Kidney (tissue), 22 donors: ENCODE measurements at places on chromosomes 12 and 14. TPM values are rescaled to one million over a fixed set of nuclear protein-coding genes. Genes with fewer than 3 reads are reported as not detected.

DNA sequence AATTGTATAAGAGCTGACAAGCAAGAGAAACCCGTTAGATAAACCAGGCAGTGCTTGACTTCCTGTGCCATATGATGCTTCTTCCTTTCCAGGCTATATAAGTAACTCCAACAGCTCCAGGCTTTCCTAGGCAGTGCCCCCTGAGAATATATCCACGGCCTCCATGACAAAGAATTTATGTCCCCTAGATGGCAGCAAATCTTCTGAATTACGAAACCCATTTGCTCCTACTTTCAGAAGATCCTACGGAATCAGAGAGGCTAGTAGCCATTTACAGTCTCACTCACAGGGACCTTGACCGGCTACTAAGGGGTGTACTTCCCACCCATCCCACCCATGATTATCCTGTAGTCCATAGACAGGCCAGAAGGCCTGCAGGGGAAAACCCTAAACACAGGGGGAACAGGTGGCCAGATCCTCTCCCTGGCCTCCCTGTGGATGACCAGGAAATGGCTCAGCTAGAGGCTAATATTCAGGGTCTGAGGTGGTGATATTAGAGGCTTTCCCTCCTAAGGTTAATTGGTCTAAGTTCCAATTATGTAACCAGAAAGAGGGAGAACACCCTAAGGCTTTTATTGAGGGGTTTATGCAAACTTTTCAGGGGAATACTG, 77.2 kb upstream of the DCD start:
- H3K27ac ChIP-seq: no peak overlapping the region
- H3K4me3 ChIP-seq: no peak overlapping the region
- H3K27me3 ChIP-seq: no peaks in the 10 kb centered on the region
- peak; percentile 60 for DNase-seq

AMN1 gene
- 12.5 TPM for total RNA-seq

DNA sequence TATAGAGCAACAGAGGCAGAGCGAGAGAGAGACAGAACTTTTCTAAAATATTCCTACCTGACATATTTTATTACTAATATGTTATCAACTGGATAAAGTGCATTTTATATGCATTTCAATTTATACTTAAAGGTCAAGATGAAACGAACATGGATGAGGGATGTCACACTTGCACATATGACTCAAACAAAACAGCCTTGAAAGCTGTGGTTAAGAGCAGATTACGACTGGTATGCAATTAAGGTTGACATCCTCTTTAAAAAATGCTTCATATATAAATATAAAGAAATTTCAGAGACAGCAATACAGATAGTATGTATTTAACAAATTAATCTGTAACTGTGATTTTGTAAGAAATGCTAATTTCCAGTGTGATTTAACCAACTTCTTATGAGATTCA, 52.5 kb downstream of the LMO3 start:
- H3K36me3 ChIP-seq: no peaks in the 10 kb centered on the region
- H3K27ac ChIP-seq: no peak overlapping the region
- no peaks in the 10 kb centered on the region for H3K27me3 ChIP-seq
- no peaks in the 10 kb centered on the region for H3K4me1 ChIP-seq
- no peak overlapping the region for H3K4me3 ChIP-seq
- DNase-seq: no peak

PIGH gene
- 31.7 TPM for total RNA-seq

- no peak overlapping the region for H3K27ac ChIP-seq
- DNase-seq: no peak
- H3K27me3 ChIP-seq: no peaks in the 10 kb centered on the region
- no peak overlapping the region for H3K4me3 ChIP-seq
- no peaks in the 10 kb centered on the region for H3K36me3 ChIP-seq
Measured at GRCh38 chr12:62886796-62887195, 48.2 kb downstream of the PPM1H start.

GRCh38 chr14:105484069-105484996, 2.4 kb upstream of the CRIP1 start:
- H3K27me3 ChIP-seq: no peaks in the 10 kb centered on the region
- H3K27ac ChIP-seq: peak overlapping the region; percentile 13
- H3K4me1 ChIP-seq: peaks cover 21% of the 10 kb centered on the region
- DNase-seq: no peak

SLC7A7 gene
- 26.6 TPM for total RNA-seq

DNA sequence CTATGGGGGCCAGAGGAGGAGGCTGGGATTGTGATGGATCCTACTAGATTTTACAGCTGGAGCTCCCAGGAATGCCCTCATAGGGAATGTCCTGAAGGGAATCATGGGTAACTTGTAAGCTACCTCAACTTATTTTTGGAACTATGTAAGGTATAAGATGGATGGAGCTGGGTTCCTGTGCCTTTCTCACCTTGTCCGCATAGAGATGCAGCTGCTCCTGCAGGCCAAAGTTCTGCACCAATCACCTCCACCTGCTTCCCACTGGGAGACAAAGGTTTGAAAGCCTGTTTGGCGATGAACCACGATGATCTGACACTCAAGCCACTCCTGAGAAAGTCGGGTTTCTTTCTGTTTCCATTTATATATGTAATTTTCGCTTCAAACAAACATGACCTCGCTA, 648 bp upstream of the AKAP5 start:
- no peak overlapping the region for H3K27ac ChIP-seq
- H3K4me3 ChIP-seq: peak overlapping the region; percentile 62
- no peaks in the 10 kb centered on the region for H3K27me3 ChIP-seq
- no peaks in the 10 kb centered on the region for H3K4me1 ChIP-seq

- no peak overlapping the region for H3K27ac ChIP-seq
- no peaks in the 10 kb centered on the region for H3K36me3 ChIP-seq
- no peak overlapping the region for H3K4me3 ChIP-seq
- DNase-seq: no peak
Measured at GRCh38 chr14:71209888-71210287, 302.6 kb downstream of the PCNX1 start.

DNA sequence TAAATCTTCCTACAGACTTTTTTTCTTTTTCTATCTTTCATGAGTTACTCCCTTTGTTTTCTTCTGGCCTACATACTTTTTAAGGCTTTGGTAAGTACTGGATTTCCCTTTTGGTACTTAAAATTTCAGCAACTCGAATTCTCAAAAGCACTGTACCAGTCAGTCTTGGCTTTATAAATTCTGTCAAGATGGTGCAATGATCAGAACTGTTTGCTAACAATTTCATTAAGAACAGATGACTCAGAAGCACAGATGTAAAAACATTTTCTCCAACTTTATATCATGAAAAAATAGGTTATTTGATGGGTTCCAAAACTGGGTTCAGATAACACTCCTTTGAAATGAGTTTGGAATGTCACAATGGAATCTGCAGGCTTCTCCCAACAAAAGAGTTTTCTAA, 1961.8 kb upstream of the FLRT2 start:
- no peaks in the 10 kb centered on the region for H3K36me3 ChIP-seq
- no peak for DNase-seq
- H3K4me3 ChIP-seq: no peak overlapping the region
- H3K27me3 ChIP-seq: no peaks in the 10 kb centered on the region
- H3K4me1 ChIP-seq: no peaks in the 10 kb centered on the region

GPRC5D gene
- total RNA-seq: 0.25 TPM

DNA sequence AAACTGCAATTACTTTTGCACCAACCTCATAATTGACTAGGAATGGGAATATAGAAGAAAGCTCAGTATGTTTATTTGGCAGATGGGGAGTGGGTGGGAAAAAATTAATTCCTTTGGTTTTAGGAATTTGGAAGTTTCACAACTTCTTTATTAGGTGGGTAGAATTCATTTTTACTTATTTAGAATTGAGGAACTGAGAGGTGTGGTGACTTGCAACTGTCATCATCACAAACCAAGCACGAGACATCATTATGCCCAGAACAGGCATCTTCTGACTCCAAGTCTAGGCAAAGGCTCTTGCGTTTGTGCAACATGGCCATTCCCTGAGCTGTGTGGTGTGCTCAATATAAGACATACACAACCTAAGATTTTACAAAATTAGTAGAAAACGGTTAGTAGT, 380.0 kb downstream of the ATP23 start:
- H3K27me3 ChIP-seq: no peaks in the 10 kb centered on the region
- H3K4me1 ChIP-seq: no peaks in the 10 kb centered on the region

DNA sequence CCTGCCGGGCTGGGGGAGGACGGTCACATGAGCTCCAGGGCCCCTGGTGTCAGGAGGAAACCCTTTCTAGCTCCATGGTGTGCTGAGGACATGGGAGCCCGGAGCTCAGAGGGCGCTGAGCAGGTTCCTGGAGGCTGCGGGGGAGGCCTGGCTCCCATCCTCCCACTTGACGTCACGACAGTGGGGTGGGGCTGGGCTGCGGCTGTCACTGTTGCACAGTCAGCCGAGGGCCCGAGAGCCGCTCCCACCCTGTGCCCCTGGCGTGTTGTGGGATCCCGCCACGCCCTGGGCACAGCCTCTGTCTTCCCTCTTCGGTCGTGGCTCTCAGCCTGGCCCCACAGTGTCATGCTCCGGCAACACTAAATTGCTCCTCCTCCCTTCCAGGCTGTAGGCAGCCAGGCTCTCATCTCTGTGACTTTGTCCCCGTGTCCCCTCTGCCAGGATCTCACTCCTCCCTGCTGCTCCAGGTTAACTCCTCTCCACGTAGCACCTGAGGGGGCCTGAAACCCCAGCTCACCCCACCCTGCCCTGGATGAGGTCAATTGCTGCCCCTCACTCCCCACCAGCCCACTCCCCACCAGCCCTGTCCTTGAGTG, 33.0 kb downstream of the BEGAIN start:
- peak; percentile 77 for DNase-seq
- H3K4me1 ChIP-seq: no peaks in the 10 kb centered on the region
- H3K27me3 ChIP-seq: no peaks in the 10 kb centered on the region
- H3K4me3 ChIP-seq: no peak overlapping the region

DNA sequence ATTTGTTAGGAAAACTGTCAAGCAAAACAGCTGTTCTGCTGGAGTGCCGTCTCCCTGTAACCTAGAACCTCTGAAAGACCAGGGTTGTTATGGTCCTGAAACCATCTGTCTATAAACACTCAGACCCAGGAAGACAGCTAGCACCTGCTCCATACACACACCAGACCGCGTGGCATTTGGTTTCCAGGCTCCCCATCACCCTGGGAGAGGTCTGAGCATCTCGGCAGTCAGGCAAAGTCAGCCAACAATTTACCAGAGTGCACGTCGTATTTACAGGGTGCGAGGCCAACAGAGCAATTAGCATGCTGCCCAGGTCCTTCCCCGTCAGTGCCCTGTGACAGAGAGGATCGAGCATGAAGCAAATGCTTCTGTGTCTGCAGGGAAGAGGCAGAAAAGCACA, 272.5 kb downstream of the SLC15A4 start:
- H3K36me3 ChIP-seq: no peaks in the 10 kb centered on the region
- peaks cover 2% of the 10 kb centered on the region for H3K4me1 ChIP-seq
- no peaks in the 10 kb centered on the region for H3K27me3 ChIP-seq
- peak; percentile 49 for DNase-seq
- no peak overlapping the region for H3K4me3 ChIP-seq

DNA sequence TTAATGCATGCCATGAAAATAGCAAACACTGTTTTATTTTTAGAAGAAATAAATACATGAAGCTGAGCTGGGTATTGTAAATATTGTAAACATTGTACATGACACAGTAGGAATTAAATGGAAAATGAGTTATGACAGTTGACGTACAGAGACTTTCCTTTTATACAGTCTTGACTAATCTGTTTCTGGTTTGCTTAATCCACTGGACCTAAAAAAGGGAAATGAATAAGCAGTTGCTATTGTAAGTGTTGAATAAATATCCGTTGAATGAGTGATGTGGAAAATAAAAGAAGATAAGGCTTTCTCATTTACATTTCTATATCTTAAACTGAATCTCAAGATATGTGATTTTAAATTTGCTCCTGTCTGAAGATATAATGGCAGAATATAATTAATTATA, 15.0 kb downstream of the PMCH start:
- no peak overlapping the region for H3K27ac ChIP-seq
- H3K27me3 ChIP-seq: no peaks in the 10 kb centered on the region
- no peaks in the 10 kb centered on the region for H3K36me3 ChIP-seq
- H3K4me1 ChIP-seq: no peaks in the 10 kb centered on the region
- no peak for DNase-seq

DNA sequence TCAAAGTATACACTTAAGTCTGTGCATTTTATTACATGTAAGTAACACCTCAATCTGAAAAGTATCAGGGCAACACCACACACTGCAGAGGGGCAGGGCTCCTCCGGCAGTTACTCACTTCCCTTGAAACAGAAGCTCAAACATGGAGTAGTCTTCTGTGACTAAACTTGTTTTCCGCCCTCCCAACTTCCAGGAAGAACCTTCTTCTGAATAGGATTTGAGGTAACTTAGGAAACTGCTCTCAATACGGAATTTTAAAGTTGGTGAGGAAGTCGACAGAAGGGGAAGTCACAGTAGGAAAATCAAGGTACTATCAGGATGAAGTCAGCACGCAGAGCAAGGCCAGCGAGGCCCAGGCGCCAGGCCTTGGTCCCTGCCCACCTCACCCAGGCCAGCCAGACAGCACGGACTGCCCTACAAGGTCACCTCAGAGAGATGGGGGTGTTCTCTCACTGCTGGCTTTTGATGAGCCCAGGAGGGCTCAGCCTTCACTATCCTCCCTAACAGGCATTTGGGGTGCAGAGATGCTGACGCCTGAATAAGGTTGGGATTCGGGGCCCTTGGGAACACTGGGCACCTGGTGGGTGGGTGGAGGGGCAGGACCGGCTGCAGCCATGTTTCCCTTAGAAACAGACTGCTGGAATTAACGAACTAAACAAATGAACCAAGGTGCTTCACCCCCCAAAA, 5.8 kb downstream of the ANKRD9 start:
- DNase-seq: no peak
- no peaks in the 10 kb centered on the region for H3K36me3 ChIP-seq
- H3K27ac ChIP-seq: no peak overlapping the region
- H3K4me1 ChIP-seq: no peaks in the 10 kb centered on the region

KRT7 gene
- 1,490 TPM for total RNA-seq

- H3K27ac ChIP-seq: no peak overlapping the region
- H3K27me3 ChIP-seq: no peaks in the 10 kb centered on the region
- no peak overlapping the region for H3K4me3 ChIP-seq
- H3K4me1 ChIP-seq: peaks cover 2% of the 10 kb centered on the region
- no peak for DNase-seq
- H3K36me3 ChIP-seq: no peaks in the 10 kb centered on the region
Measured at GRCh38 chr12:49934505-49934904, 16.0 kb upstream of the AQP2 start.

IL26 gene
- total RNA-seq: not detected

DNA sequence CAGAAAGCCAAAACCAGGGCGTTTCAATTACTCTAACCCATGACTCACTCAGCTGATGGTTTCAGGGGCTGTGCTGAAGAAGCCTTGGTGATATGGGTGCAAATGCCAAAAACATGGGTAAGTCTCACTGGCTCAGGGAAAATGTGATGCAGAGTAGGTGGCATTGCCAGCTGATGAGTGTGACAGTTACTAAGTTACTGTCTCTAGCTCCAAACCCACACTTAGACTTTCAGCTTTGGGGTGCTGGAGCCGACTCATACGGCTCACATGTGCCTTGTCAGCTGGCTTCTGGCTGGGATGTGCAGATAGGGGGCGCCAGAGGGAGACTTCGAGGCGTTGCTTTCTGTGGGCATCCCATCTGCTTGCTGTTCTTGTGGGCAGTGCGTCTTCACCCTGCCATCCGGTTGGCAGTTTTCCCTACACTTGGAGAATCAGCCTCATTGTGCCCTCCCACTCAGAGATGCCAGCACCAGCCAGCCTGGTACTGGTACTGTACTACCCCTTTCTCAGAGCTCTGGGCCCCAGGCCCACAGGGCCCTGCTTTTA, 11.1 kb upstream of the KRT7 start:
- no peak overlapping the region for H3K27ac ChIP-seq
- DNase-seq: peak; percentile 69
- no peaks in the 10 kb centered on the region for H3K27me3 ChIP-seq
- H3K4me3 ChIP-seq: no peak overlapping the region
- H3K36me3 ChIP-seq: no peaks in the 10 kb centered on the region

GRCh38 chr12:26460361-26460760, 265.0 kb downstream of the SSPN start:
- no peak overlapping the region for H3K4me3 ChIP-seq
- H3K4me1 ChIP-seq: no peaks in the 10 kb centered on the region
- no peak for DNase-seq
- no peaks in the 10 kb centered on the region for H3K36me3 ChIP-seq
- no peaks in the 10 kb centered on the region for H3K27me3 ChIP-seq
- no peak overlapping the region for H3K27ac ChIP-seq

GLS2 gene
- 2.5 TPM for total RNA-seq
